ENCODE measurements at places on chromosomes 2 and 18.

DNA sequence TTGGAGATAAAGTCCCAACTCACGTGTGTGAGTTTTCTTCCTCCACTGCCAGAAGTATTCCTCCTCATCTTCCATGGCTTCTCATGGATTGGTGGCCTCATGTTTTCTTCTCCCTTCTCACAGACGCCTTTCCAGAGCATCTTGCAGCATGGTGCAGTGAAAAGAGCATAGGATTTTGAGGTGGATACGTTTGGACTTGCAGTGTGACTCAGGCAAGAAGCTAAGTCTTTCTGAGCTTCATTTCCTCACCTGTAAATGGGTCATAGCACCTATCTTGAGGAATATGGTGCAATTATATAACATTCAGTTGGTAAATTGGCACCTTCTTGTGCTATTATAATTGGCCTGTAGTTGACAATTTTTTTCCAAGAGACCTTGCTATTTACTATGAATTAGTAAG lies 247.6 kb downstream of the RDH14 start:
- DNase-seq, result no peak

GRCh38 chr2:9225806-9226205 lies 19.2 kb downstream of the ASAP2 start:
- DNase-seq, result no peak

DNA sequence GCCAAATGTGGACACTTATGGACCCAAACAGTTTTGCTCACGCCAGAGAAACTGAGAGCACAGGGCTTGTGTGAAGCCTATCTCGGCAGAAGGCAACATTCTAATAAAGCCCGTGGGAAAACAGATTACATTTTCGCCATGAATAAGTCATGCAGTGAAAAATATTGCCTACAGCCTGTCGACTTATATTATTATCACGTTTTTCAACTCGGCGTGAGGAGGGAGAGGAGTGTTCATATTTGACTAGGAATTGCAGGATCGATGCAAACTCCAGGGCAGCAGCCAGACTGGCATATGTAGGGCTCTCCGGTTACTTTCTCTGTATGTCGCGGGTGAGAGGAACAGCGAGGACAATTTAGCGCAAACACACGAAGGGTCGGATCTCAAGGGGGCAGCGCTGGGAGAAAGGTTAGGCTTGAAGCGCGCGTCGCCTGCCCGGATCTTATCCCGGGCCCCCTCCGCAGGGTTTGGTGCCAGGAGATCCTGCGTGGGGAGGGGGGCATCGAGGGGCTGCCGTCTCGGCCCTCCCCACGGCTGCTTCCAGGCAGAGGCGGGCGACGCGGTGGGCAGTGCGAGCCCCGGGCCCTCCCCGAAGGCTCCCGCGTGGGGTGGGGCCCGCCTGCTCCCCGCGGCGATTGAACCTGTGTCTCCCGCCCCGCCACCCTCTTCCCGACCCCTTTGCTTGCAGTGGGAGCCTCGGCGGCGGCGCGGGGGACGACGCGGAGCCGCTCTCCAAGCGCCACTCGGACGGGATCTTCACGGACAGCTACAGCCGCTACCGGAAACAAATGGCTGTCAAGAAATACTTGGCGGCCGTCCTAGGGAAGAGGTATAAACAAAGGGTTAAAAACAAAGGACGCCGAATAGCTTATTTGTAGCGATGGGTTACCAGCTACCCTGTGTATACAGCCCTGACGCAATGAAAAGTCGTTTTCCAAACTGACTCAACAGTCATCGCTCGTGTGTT lies 4.4 kb downstream of the ADCYAP1 start:
- no peak for DNase-seq

DNA sequence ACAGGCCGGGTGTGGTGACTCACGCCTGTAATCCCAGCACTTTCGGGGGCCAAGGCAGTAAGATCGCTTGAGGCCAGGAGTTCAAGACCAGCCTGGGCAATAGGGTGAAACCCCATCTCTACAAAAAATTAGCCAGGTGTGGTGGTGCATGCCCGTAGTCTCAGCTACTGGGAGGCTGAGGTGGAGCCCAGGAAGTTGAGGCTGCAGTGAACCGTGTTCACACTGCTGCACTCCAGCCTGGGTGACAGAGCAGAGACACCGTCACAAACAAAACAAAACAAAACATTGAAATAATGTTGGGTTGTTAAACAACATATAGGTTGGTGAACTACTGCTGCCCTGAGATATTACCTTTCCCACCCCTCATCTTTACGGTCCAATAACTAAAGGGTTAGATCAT lies 48.8 kb upstream of the AGPS start:
- no peak for DNase-seq

DNA sequence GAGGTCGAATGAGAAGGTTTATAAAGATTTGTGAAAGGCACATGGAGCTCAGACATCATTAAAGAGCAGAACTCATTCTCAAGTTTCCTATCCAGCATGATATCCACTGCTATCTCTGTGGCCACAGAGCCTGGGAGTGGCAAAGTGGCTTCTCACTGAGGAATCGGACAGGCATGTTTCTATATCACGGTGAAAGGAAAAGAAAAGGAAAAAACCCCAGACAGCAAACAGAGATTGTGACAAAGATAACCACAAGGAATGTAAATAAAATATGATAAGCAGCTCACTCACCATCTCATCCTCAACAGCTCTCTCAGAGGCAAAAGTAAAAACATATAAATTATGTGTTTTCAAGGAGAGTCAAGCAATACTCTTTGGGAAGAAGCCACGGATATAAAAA lies 2.5 kb downstream of the PID1 start:
- no peak for DNase-seq

DNA sequence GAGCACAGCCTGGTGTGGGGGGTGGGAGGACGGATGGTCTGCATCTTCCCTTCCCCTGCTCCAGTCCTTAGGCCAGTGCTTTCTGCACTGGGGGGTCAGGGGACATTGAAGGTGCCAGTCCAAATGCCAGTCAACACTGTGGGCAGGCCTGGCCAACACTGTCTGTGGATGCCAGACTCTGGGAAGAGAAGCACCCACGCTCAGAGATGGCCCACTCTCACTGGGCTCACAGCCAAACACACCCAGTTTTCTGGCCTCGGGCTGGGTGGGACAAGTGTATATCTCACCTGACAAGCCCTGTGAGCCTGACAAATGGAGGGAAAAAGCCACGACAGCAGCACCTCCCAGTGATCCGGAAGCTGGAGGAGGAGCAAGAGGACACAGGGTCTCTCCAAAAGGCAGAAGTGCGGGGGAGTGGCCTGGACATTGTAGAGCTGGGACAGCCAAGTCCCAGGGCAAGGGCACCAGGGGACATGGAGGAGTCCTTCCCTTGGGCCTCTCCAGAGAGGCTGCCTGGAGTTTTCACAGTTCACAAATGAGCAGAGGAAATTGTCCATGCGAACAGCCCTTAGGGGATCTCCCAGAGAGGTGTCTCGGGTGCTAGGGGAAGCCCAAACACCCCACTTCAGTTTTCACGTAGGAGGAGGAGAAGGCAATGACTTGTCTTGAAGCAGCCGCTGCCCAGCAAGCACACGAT lies 79.3 kb downstream of the SDC1 start:
- no peak for DNase-seq

DNA sequence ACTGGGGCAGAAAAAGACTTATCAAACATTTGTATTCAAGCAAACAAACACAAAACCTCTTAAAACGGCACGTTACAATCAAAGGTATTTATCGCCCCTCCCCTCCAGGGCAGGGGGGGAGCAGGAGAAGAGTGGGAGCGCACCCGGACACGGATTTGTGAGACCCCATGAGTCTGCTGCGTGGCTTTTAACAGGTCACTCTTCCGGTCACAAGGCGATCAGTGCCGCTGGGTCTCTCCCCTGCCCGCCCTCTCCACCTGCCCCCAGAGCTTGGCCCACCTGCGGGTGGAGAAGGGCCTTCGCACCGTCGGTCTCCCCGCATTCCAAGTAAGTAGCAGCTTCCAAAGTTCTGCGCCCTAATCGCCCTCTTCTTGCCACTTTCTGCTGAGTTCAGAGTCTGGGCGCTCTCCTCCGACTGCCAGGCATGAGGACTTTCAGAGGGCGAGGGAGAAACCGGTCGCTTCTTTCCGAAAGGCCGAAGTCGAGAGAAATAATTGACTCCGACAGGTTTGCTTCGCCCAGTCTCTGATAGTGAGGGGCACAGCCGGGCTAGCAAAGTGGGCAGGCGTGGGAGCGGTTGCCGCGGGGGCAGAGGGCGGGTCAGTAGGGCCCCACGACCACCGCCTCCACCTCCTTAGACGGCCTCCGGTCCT lies 800 bp downstream of the RPRM start:
- no peak for DNase-seq

DNA sequence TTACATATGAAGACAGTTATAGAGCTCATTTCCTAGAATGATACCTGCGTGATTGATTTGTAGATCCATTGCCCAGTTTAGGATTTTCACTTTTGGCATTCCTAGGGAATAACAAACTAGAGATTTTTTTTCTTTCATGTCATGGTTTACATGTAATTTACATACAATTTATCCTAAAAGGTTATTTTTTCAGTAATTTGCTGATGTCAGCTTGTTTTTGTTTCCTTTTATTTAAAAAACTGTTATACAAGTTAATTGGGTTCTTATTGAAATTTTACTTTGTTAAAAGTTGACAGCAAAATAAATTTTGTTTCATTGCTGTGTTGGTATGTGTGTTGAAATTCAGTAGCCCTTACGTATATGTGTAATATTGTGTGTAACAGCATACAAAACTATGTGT lies 23.4 kb downstream of the MTX2 start:
- no peak for DNase-seq

GRCh38 chr18:31965316-31965970 lies 22.5 kb upstream of the TRAPPC8 start:
- DNase-seq, result no peak

GRCh38 chr2:176395273-176395854 lies 126.1 kb downstream of the MTX2 start:
- no peak for DNase-seq

- DNase-seq, result peak; percentile 79
Observed at GRCh38 chr2:68121873-68122679, 35.6 kb upstream of the PNO1 start.

- DNase-seq, result no peak
Observed at GRCh38 chr2:161128885-161129284, 31.3 kb upstream of the TANK start.

GRCh38 chr2:157312866-157313486 lies 12.6 kb downstream of the ERMN start:
- no peak for DNase-seq

DNA sequence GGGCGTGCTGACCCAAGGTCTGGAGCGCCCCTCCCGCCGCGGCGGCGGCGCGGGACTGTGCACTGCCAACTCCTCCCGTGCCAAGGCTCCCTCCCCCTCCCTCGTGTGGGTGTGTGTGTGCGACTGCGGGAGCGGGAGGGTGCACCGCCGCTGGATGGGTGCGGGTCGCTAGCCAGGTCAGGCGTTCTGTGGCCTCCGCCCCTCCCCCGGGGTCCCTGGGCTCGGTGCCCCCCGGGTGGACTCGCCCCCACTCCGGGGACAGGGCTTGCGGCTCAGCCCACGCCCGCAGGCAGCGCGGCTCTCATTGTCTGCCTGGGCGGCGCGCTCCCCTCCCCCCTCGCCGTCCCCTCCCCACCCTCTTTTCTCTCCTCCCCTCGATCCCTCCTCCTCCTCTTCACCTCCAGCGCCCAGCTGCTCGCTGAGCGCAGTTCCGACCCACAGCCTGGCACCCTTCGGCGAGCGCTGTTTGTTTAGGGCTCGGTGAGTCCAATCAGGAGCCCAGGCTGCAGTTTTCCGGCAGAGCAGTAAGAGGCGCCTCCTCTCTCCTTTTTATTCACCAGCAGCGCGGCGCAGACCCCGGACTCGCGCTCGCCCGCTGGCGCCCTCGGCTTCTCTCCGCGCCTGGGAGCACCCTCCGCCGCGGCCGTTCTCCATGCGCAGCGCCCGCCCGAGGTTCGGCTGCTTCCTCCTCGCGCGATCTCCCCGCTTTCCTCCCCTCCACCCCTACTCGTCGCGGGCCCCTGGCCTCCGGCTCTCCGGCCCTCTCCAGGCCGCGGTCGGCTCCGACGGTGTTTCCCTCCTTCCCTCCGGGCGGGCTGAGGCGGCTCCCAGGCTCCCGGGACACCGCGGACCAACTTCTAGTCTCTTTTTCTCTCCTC lies at the start of gene GATA6:
GATA6 (plus strand) TSS at position 579 of the 878 bp plus-strand sequence. CDS start 1,556 bp downstream, outside the sequence.
- no peak for DNase-seq

- DNase-seq, result no peak
Observed at GRCh38 chr2:197925976-197926375, 121.6 kb downstream of the PLCL1 start.

GRCh38 chr2:215511454-215512346 lies 75.8 kb upstream of the FN1 start:
- DNase-seq, result no peak

- DNase-seq, result no peak
Observed at GRCh38 chr2:187136646-187137045, 287.7 kb upstream of the ZSWIM2 start.

DNA sequence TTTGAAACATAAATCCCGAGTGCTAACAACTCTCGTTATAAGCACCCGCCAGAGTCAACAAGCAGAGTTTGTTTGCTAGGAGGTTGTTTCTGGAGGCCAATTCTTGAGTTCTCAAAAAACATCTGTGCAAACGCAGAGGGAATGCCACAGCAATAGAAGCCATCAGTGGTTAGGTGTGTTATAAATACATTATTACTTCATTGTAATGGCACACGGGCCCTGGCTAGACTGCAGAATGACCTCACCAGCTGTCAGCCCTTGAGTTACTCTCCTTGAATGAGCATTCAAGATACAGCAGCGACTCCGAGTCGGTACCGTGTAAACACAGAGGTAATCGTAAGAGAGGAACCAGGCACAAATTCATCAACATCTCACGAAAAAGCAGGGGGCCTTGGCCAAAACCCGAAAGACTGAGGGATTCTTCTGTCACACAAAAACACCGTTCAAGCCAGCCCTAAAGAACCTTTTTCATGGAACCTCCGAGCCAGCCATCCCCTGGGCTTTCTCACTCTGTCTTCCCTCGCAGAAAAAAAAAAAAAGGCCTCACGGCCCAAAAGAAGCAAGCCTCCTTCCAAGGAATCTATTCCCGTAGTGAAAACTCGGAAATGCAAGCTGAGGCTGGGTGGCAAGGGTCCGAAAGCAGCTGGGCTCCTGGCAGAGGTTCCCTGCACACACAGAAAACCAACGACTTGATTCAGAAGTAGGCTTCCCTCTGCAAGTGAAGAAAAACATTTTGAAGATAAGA lies 133.7 kb upstream of the MEIS1 start:
- no peak for DNase-seq

GRCh38 chr18:80104364-80104779 lies 4.7 kb upstream of the ADNP2 start:
- DNase-seq, result no peak

GRCh38 chr18:41982942-41983660 lies 28.1 kb downstream of the PIK3C3 start:
- DNase-seq, result no peak

DNA sequence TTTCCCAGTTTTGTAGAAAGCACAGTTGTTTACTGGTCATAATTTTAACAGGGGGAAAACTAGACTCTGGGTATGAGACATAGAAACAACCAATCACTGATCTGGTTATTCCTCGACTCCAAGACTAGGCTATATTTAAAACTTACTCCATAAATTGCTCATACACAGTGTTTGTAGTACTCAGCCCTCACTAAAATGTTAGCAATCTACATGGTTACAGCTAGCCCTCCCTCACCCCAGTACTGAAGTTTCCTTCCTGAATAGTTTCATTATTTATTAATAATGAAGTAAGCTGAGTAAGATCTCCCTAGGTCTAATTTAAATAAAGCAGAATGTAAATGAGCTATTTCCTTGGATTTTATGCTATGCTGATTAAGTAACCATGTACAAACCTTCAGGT lies 275.1 kb downstream of the CDH20 start:
- no peak for DNase-seq
